Stimulated activated CD8-positive, alpha-beta memory T cell treated with anti-CD3 and anti-CD28 coated beads, Interleukin-2, amount 100 ng/mL, for 48 hours (primary cell): ENCODE measurements at places on chromosomes 6 and 20.

DNA sequence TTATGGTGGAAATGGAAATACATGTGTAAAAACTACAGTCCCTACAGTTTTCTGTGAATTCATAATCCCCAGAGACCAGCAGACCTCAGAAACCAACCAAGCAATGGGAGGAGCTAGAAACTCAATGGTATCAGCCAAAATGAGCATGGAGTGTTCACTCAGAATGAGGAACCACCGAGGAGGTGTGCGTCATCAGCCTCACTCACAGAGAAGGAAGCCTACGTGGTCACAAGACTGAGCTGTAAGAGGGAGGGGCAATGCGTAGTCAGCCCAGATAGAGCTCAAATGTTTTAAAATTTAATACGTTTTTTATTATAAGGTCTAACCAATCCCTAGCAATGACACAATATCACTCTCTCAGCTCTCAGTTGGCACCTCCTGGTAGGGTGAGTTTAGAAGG, 17.4 kb downstream of the MYLK4 start:
- no peak for DNase-seq

GRCh38 chr20:11929947-11930346, 12.3 kb downstream of the BTBD3 start:
- DNase-seq = no peak

DNA sequence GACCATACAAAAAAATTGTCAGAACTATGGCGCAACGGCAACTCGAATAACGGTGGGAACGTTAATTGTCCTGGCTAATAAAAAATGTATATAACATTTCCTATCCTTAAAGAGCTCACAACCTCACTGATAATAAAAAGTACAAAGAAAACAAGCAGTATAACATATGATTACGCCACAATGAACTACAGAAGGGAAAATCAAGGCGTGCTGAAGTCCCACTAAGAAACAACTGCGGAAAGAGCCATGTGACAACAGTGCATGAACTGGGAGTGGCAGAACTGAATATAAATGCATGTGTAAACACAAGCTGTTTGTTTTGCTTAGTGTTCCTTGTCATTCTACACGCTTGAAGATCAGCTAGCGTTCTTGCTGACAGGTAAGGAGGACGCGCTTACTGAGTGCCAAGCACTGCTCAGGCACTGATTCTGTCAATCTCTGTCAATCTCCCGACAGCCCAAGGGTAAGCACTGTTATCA, 466 bp upstream of the PSMB1 start:
- DNase-seq = no peak

DNA sequence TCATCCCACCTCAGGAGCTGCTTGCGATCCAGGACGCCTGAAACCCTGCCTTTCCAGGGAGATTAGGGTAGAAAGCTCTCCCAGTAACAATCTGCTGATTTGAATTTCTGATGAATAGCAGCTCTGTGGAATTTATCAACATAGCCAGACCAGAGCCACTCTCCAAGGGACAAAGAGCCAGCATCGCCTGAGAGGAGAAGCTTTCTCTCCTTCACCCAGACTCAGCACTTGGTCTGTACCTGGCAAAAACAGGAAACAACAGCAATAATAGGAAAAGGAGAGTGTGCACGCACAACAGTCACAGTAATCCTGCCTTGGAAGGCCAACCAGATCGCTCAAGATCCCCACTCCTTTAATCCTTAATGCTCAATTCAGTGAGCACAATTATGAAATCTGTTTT, 22.3 kb upstream of the ROS1 start:
- no peak for DNase-seq

DNA sequence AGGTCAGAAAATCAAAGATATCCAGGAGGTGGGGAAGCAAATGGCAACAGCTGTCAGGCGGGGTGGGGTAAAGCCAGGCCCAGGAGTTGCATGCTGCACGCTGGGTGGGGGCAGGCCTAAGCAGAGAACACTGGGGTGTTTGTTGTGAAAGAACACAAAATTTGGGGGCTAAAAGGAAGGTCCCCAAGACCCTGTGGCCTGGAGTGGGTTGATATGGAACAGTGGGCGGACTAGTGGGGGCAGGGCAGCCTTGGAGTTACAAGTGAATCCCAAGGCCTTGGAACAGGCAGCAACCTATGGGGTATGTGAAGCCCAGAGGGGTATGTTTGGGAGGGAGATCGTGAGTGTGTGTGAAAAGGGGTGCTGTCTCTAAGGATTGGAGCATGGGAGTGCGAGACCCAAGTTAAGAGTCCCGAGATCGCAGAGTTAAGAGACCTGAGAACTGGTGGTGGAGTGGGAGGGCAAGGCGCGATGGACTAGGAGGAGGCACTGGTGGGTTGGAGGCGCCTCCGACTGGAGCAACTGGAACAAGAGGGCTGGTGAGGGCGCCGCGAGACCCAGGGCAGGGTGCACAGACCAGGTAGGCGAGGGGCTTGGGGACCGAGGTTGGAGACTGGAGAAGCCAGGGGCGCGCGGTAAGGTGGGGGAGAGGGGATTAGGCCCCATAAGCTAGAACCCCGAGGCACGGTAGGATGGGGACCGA, 658 bp downstream of the CUL7 start:
- DNase-seq = no peak

- no peak for DNase-seq
Measured at GRCh38 chr20:18072532-18072931, 14.8 kb upstream of the OVOL2 start.

- no peak for DNase-seq
Measured at GRCh38 chr6:36928547-36928918, 26.0 kb upstream of the PI16 start.

- no peak for DNase-seq
Measured at GRCh38 chr20:37365760-37366638, 20.1 kb downstream of the SRC start.

GRCh38 chr6:23927935-23928334, 198.1 kb upstream of the NRSN1 start:
- no peak for DNase-seq

DNA sequence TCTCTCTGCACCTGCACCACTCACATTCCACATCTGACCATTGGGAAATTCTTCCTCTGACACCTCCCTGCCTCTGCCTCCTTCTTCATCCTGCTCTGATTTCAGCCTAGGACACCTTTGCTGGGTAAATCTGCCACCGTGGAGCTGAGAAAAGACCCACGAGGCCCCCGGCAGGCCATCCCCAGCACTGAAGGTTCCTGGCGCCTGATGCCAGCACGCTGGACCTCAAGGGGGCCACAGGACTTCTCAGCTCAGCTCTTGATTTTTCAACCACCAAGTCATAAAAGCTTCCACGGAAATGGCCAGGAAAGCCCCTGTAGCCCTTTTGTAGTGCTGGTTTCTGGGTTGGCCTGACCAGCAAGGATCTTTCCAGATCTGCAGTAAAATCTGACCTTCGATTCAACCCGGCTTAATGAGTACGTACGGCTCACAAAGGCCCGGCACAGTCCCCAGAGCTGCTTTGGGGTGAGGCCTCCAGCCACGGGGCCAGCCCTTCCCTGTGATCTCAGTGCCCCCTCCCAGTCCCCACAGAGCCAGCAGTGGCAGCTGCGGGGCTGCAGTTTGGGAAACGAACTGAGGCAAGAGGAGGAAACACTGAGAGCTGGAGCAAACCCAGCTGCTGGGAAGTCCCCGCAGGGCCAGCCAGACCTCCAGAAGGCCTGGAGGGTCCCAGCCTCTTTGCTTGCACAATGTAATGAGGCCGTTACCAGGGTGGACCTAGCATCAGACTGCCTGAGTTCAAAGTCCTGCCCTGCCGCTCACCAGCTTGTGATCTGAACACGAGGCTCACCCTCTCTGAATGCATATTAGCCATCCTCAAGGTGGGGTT, 157.5 kb downstream of the BMP7 start:
- DNase-seq = no peak

DNA sequence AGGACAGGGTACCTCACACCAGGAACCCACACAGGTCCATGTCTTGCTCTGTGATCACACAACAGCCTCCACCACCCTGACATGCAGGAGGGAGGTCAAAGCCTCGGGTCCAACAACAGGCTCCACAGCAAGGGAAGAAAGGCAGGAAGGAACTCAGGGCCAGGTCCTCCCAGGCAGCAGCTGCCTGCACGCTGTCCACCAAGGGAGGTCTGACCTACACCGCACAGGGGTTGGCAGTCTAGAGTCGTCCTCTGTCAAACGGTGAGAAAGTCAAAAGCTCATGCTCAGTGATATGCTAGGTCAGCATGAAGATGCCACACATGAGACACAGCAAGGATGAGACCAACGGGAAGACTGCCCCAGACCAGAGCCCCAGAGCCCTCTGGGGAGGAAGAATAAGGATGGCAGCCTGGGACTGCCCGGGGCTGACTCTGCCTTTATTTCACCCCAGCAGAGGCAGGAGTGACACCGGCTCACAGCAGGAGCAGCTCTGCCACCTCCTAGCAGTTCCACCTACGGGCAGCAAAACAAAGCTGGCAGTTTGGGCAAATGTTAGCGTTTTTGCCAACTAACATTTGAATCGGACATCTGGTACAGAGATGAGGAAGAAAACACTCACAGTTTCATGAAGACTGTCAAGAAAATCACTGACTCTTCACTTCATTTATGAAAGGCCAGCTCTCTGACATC, 8.5 kb downstream of the GMEB2 start:
- no peak for DNase-seq

GRCh38 chr20:64082126-64082731, 2.0 kb downstream of the LKAAEAR1 start:
- no peak for DNase-seq

DNA sequence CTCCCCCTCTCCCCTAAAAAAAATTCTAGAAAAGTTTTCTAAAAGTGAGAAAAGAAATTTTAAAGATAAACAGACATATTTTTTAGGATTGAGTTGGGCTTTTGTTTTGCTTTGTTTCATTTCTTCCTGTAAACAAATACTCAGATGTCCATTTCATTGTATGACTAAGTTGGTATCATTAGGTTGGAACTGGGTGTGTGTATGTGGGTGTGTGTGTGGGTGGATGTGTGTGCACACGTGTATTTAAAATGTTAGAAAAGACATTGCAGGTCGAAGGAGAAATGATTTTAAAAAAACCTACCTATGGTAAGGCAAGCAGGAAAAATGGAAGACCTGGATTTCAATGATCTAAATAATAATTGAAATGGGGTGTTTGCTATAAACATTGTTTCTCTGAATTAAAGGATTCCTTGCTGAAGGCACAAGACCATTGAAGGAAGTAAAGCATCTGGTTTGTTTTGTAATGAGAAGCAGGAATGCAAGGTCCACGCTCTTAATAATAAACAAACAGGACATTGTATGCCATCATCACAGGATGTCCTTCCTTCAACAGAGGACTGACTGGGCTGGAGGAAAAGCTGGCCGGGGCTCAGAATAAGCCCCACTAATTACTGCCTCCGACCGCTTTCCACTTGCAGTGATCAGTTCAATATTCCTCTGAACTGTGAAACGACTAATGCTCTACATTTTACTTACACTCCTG, 996 bp upstream of the PRDM1 start:
- no peak for DNase-seq

DNA sequence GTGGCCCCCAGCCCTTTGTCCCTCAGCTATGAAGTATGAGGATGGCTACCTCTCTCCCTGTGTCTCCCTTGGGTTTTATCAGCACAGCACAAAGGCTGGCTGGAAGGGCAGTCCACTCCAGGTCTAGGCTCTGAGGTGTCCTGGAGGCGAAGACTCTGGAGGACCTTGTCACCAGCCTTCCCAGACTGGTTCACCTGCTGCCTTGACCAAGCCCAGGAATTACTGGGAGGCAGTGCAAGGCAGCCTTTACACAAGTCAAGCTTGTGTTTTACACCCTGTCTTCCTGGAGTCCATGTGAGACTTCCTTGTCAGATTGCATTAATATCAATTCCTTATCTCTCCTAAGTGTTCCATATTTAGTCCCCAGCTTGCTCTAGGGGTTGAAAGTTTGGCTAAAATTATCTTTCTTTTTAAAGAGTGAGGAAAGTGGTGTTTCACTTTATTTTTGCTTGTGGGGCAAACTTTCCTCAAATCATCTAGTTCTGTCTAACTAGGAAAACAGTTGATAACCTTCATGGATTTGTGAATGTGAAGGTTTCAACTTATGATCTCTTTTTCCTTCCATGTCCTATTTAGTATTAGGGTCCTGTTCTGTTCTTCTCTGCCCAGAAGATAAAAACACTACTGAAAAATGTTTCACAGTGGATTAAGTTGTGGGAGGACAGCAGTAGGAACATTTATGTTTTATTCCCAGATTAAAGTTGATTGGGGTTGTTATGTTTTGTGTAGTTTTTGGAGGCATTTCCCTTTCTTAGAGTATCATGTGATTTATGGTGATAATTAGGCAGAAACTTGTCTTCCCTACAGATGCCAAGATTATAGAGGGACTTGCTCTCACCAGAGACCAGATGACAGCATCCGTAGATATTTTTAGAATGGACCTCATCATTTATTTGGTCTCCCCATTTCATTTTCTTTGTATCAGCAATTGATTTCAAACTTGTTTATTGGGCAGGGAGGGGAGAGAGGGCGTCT, 114.8 kb downstream of the FOXO3 start:
- DNase-seq = no peak

- DNase-seq = no peak
Measured at GRCh38 chr6:149200282-149200945, 117.1 kb upstream of the TAB2 start.

DNA sequence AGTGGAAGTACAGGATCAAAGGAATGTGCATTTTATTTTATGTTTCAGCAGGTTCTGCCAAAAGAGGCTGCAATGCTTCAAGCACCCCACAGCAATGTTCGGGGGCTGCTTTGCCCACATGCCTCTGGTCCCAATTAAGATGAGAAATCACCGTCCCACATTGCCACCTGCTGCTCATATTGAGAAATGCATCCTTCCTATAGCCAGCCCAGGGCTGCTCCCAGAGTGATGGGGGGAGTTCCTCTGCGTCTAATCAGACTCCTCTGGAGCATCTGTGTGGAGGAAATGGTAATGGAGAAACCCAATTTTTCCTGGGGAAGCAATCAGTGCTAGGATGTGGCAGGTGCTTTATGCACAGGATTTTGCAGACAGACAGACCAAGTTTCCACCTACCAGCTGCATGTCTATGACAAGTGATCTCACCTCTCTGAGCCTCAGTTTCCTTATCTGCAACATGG, 33.7 kb downstream of the PTGIS start:
- DNase-seq = peak; percentile 25

GRCh38 chr6:11263291-11263775, 30.9 kb upstream of the NEDD9 start:
- DNase-seq = no peak

GRCh38 chr6:37089783-37090182, 80.2 kb upstream of the PIM1 start:
- DNase-seq = no peak

DNA sequence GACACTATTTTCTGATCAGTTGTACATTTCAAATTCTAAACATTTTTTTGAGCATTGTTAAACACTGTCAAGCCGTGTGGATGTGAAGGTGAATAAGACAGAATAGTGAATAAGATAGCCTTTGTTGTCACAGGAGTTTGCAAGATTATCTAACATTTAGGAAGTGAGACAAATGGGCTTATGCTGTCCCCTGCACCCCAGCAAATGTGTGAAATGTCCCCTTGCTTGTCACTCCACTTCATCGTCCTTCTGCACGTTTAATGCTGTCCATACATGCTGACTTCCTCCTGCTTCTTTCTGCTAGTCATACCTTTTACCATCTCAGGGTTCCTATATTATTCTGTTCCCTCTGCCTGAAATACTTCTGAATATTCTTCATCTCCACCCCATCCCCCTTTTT, 62.6 kb downstream of the CBFA2T2 start:
- no peak for DNase-seq
